ENCODE measurements at places on chromosomes 7 and 10. TPM values are rescaled to one million over a fixed set of nuclear protein-coding genes. Genes with fewer than 3 reads are reported as not detected.

Gene LBX1
- total RNA-seq, result 1.7 TPM

Gene LZTS2
- total RNA-seq, result 176 TPM

Gene ABCC2
- total RNA-seq, result 0.58 TPM

Gene NUTM2E
- not detected for total RNA-seq
